ENCODE measurements at places on chromosomes 2 and 18.

DNA sequence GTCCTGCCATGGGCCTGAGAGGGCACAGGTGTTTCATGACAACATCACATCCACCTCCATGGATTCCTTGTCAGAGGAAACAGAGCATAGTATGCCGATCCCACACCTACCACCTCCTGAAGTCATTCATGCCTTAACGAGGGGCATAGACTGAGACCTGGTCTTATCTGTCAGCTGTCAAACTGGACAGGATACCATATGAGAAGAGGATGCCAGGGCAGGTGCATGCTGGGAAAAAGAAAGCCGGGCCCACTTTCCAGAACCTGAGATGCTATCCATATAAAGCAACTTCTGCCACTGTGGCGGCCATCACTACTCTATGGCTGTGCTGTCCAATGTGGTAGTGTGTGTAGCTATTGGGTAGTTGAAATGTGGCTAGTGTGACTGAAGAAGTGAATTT is 116.0 kb upstream of the SIX2 start:
- DNase-seq = no peak

GRCh38 chr18:5103693-5104092 is 93.4 kb downstream of the AKAIN1 start:
- DNase-seq = no peak

DNA sequence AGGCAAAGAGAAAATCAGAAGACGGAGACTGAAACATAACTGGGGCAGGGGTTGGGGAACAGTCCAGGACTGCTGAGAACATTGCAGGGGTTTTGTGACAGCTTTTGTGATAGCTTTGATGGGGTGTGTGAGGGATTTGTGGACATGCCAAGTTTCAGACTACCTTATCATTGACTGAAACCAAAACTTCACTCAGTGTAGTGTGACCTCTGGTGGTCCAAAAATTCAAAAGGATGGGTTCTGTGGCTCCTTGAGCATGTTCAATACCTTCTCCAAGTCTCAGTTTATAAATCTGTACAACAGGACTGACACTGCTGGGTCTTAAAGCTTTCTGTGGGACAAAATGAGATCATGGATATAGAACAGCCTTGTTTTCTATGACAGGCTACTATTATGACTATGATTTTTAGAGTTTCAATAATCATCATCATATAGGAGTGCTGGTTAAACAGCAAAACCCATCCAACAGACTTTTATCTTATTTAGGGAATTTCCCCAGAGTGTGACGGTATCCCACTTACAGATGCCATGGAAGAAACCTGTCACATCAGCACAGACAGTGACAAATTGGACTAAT is 259.2 kb upstream of the SLC14A2 start:
- no peak for DNase-seq

- no peak for DNase-seq
These were observed 716.5 kb upstream of the RAB6C start for GRCh38 chr2:129262934-129263333.

GRCh38 chr2:24836706-24837105 is 43.5 kb downstream of the CENPO start:
- DNase-seq = no peak

DNA sequence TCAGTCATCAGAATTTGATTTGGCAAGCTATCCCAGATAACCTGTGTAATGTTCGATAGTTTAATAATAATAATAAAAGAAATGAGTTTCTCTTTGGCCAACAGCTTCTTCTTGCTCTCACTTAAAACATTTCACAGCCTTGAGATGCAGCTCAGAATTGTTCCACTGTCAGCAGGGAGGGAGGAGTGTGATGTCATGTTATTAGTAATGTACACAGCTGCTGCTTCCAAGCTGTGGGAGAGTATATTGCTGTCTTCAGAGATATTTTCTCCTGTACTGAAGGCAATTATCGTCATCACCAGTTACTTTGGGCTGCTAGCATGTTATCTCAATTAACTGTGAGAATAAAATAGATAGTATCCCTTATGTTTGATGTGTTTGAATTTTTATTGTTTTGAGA is 146.9 kb upstream of the MAP3K20 start:
- DNase-seq = no peak

GRCh38 chr2:113068249-113068648 is 479 bp downstream of the IL1F10 start:
- no peak for DNase-seq

- DNase-seq = no peak
These were observed 216.1 kb downstream of the TTC32 start for GRCh38 chr2:19685731-19686130.

DNA sequence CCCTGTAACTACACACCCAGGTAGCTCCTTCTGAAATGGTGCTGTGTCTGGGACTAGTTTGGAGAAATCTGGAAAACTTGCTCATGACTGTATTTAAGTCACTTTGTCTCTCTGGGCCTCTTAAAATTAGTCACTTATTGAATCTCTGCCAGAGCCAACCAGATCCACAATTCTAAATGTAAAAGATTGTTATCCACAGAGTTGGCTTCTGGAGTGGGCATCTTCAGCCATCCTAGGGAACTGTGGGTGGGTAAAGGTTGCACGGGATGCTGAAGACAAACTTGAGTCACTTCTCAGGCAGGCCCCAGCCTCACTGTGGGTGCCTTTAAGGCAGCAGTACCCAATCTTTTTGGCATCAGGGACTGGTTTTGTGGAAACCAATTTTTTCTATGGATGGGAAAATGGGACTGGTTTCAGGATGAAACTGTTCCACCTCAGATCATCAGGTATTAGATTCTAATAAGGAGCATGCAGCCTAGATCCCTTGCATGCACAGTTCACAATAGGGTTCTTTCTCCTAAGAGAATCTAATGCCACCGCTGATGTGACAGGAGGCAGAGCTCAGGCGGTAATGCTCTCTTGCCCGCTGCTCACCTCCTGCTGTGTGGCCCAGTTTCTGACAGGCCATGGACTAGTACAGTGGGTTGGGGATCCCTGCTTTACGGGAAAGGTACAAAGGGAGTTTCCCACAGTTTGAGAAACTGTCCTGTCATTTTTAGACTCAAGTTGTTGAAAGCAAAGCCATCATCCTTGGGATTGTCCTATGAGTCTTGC is 98.3 kb upstream of the SPRED2 start:
- no peak for DNase-seq

- DNase-seq = no peak
These were observed at the start of gene NXPH2 for GRCh38 chr2:138779781-138780445. NXPH2 (minus strand) TSS chr2:138780390; CDS start chr2:138780241, 149 bp downstream.

DNA sequence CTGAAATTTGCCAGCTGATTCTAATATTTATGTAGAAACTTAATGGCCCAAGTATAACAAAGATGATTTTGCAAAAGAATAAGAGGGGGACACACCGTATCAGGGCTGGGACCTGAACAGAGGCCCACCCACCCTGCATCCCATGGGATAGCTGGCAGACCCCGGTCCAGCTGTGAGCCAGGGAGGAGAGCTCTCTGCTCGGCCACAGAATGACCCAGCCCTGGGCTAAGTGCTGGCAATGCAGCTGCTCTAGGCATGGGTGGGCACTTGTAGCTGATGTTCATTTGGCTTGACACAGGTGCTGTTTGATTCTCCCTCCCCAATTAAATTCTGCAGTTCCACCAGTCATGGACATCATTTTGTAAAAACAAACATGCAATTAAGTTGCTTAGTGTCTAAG is 522.8 kb upstream of the RAB6C start:
- no peak for DNase-seq

DNA sequence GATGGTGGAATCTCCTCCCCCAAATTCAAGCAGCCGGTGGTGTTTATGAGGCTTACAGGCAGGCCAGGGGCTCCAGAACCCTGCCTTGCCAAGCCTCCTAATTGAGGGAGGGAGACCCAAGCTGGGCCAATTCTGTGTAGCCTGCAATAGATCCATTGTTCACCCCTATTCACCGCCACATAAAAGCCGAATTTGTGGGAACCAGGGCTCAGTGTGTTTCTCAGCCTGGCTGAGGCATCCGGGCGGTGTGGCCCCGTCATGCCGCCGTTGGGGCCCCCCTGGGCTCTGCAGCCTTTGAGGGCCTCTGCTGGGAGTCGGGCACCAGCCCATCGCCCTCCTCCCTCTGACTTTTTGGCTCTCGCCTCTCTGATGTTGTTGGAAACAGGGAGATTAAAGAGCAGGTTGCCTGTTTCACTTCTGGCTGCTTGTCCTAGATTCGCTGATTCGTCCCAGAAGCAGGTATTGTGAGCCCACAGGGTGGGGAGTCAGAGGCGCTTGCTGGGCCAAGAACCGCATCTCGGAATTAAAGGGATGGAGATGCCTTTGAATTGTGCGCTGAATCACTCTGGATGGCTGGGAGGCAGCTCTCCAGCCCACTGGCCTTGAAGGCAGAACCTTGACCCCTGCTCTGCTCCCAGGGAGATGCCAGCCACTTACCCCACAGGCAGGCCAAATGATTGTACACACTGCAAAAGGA is 14.7 kb upstream of the OTOS start:
- DNase-seq = no peak

DNA sequence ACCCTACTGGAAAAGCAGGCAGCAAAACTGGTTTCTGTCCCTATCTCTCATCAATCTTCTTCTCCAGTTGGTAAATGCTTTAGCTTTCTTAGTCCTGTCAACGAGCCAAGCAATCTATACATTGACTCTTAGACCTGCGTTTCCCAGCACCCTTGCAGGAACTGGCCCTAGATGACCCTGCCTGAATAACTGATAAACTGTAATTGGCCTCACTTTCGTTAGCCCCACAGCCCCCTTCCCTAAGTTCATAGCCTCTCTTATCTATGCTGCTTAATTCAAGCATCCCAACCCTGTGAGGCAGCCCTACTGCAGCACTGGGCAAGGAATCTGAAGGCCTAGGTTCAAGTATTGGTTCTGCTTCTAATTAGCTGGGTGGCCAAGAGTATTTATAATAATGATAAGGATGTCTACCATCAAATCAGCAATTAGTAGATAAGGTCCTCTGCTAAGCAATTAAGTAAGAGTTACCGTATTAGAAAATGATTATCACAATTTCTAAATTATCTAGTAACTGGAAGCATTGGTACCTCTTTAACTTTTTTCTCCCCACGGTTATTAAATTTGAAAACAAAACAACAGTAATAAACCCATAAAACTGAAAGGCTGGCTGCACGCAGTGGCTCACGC is 86.4 kb upstream of the RMDN2 start:
- DNase-seq = no peak

- no peak for DNase-seq
These were observed 81.9 kb downstream of the EHBP1 start for GRCh38 chr2:62787386-62787785.

DNA sequence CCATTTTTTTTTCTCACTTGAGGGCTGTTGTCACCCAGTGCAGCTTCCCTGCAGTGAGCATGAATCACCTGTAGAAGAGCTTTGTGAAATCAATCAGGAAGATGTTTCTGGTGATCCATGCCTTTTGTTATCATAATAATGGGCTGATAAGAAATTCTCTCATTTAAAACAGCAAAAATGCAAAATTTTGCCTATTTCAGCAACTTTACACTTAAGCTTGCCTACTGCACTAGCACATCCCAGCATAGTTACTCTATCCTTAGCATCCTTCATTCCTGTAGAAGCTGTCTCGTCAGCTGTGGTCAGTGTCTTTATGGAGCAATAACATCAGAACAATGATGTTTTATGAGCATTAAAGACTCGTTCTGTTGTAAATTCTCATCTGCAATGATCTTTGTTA is 178.6 kb upstream of the ZNF804A start:
- DNase-seq = no peak

DNA sequence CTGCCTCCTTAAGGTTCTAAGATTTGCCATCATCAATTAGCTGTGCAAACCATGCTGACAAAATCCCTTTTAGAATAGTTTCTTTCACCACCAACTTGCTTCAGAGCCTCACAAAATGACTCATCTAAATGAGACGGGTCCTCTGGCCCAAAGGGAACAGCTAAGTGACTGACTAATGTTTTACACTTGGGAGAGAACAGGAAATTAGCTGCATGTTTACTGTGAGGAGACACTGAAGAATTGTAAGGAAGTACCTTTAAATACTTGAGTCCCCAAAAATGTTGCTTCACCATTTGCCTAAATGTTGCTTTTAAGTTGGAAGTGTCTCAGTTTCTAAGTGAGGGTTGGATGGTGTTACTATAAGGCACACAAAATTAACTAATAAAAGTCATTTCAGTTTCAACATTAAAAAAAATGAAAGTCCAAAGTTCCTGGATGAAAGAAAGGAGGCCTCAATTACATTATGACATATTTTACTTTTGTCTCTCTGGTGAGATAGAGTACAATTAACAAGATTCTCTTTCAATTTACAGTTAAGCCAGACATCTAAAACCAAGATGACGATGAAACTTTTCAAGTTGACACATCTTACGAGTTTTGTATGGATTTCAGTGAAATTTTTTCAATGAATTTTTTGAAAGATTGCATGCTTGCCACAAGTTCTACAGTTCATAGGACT is 229.1 kb upstream of the FN1 start:
- DNase-seq = no peak

DNA sequence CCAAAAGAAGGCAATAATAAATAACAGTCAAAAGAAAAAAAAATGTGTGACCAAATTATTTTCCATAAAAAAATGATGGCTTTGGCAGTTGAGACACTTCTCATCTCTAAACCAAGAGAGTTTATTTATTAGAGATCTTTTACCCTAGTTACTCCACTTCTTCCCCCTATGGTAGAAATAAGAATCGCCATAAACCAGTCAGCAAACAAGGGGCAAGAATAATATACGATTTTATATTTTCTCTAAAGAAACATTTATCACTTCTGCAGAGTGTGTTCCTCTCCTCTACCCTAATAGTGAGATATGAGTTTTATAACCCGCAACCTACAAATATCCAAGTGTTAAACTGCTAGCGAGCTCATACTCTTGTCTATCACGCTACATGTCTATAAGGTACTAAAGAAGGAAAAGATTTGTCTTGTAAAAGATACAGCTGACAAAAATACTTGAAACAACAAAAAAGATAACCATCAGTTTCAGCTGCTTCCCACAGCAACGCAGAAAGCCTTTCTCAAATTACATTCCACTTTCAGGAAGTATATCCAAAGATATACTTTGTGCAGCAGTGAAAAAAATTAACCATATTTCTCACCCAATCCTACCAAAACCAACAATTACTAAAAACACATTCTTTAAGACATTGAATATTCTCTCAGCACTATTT is 2.3 kb downstream of the RNF103 start:
- DNase-seq = no peak

DNA sequence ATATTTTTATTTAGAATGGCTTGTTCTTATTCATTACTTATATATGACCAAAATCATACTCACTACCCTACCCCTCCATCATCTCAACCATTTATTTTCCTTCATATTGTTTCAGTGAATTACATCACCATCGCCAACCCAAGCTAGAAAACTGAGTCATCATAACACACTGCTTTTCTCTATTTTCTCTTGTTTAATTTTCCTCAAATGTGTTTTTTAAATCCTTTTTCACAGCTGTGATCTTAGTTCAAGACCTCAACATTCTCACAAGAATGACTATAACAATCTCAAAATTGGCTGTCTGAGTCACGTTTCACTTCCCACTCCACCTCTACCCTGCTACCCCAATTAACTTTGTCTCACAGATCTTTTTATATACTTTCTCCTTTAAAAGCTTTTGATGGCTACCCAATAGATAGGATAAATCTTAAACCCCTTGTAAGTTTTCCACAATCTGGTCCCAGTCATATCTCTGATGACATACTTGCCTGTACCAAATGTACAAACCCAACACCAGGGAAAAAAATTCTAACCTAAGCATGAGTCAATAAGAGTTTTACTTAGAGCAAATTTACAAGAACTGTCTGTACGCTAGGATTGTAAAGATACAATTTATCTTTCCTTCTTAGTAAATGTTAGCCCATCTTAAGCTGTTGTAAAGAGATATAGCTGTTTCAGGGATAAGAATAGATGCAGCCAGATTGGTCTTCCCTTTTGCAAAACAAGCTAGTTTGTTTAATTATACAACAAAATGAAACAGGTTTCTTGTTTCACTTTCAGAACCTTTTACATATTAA is 635.1 kb upstream of the SLC39A10 start:
- DNase-seq = no peak

- no peak for DNase-seq
These were observed 113.7 kb downstream of the SPOPL start for GRCh38 chr2:138615257-138615656.

Data from stimulated activated CD4-positive, alpha-beta T cell treated with anti-CD3 and anti-CD28 coated beads, TNF-alpha, amount 100 ng/mL, for 24 hours (primary cell).